Activated naive CD4-positive, alpha-beta T cell treated with anti-CD3 and anti-CD28 coated beads for 36 hours (primary cell): ENCODE measurements at places on chromosomes 1 and 21. TPM values are rescaled to one million over a fixed set of nuclear protein-coding genes. Genes with fewer than 3 reads are reported as not detected.

The RNPC3 gene
- total RNA-seq = 14.8 TPM

The RNU1-2 gene
- 1,341 TPM for total RNA-seq

The C8A gene
- not detected for total RNA-seq

The TDRD5 gene
- not detected for total RNA-seq

The CLDN17 gene
- not detected for total RNA-seq

The SPATA21 gene
- total RNA-seq = not detected

The CYP4Z1 gene
- not detected for total RNA-seq

The SIPA1L2 gene
- 2.1 TPM for total RNA-seq

The DLGAP3 gene
- 0.69 TPM for total RNA-seq

- peaks cover 16% of the 10 kb centered on the region for H3K36me3 ChIP-seq
- H3K4me1 ChIP-seq = peaks cover 71% of the 10 kb centered on the region
- DNase-seq = peak; percentile 71
- peak overlapping the region; percentile 10 for H3K4me3 ChIP-seq
- H3K27me3 ChIP-seq = no peaks in the 10 kb centered on the region
Observed at GRCh38 chr1:8396786-8397406, 79.0 kb downstream of the SLC45A1 start.

DNA sequence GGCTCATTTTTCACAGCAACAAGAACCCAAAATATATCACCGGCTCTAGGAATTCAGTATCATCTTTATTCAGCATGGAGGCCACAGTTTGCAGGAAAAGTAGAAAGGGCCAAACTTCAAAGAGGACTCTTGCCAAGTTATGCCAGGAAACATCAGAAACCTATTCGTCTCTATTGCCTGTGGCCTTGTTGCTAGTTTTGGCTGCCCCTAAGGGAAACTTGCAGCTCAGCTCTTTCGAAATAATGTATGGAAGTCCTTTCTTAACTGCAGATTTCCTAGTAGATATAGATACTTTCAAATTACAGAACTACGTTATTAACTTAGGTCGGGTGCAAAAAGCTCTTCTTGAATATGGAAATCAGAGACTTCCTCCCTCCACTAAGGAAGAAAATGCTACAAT, 4.2 kb upstream of the NENF start:
- no peak for DNase-seq
- no peaks in the 10 kb centered on the region for H3K27me3 ChIP-seq
- no peak overlapping the region for H3K27ac ChIP-seq
- peaks cover 17% of the 10 kb centered on the region for H3K4me1 ChIP-seq

DNA sequence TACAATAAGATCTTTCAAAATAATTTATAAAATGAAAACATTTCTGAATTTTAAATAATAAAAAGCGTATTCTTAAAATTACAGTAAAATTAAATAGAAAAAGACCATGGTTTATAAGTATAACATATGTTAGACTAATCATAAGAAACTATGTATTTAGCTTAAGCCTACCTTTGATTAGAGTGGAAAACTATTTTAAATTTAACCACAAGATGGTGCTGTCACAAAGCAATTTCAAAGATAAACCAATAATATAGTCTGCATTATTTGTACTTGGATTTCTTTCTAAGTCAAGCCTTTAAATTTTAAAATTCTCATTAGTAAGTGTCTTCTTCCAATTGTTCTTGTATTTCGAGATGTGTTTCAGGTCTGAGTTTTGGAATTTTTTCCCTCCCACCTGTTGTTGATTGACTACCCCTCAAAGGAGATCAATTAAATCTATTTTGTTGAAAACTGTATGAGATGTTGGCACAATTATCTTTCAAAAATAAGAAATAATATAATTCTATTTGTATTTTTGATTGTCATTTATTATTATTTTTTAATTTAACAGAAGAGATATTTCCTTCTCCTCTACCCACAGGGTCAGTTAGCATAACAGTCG, 459.8 kb downstream of the KCNT2 start:
- H3K4me3 ChIP-seq = no peak overlapping the region
- no peaks in the 10 kb centered on the region for H3K36me3 ChIP-seq
- no peaks in the 10 kb centered on the region for H3K4me1 ChIP-seq
- no peak for DNase-seq
- no peaks in the 10 kb centered on the region for H3K27me3 ChIP-seq

GRCh38 chr21:31078796-31079195, 40.5 kb upstream of the KRTAP19-8 start:
- DNase-seq = no peak
- no peak overlapping the region for H3K27ac ChIP-seq
- no peaks in the 10 kb centered on the region for H3K36me3 ChIP-seq
- H3K27me3 ChIP-seq = no peaks in the 10 kb centered on the region
- H3K4me1 ChIP-seq = no peaks in the 10 kb centered on the region
- H3K4me3 ChIP-seq = no peak overlapping the region

- no peaks in the 10 kb centered on the region for H3K4me1 ChIP-seq
- H3K36me3 ChIP-seq = no peaks in the 10 kb centered on the region
- H3K27me3 ChIP-seq = no peaks in the 10 kb centered on the region
- no peak overlapping the region for H3K27ac ChIP-seq
- DNase-seq = no peak
Observed at GRCh38 chr1:115492880-115493279, 148.9 kb upstream of the VANGL1 start.

GRCh38 chr1:240190881-240191401, 99.3 kb downstream of the FMN2 start:
- H3K4me1 ChIP-seq = peaks cover 2% of the 10 kb centered on the region
- no peak overlapping the region for H3K27ac ChIP-seq
- no peak overlapping the region for H3K4me3 ChIP-seq
- no peaks in the 10 kb centered on the region for H3K36me3 ChIP-seq
- peak; percentile 31 for DNase-seq
- peaks cover 18% of the 10 kb centered on the region for H3K27me3 ChIP-seq

GRCh38 chr1:110136911-110137310, 13.4 kb upstream of the SLC6A17 start:
- H3K4me1 ChIP-seq = peaks cover 10% of the 10 kb centered on the region
- H3K4me3 ChIP-seq = no peak overlapping the region
- DNase-seq = peak; percentile 62
- no peak overlapping the region for H3K27ac ChIP-seq
- H3K27me3 ChIP-seq = peaks cover 24% of the 10 kb centered on the region

DNA sequence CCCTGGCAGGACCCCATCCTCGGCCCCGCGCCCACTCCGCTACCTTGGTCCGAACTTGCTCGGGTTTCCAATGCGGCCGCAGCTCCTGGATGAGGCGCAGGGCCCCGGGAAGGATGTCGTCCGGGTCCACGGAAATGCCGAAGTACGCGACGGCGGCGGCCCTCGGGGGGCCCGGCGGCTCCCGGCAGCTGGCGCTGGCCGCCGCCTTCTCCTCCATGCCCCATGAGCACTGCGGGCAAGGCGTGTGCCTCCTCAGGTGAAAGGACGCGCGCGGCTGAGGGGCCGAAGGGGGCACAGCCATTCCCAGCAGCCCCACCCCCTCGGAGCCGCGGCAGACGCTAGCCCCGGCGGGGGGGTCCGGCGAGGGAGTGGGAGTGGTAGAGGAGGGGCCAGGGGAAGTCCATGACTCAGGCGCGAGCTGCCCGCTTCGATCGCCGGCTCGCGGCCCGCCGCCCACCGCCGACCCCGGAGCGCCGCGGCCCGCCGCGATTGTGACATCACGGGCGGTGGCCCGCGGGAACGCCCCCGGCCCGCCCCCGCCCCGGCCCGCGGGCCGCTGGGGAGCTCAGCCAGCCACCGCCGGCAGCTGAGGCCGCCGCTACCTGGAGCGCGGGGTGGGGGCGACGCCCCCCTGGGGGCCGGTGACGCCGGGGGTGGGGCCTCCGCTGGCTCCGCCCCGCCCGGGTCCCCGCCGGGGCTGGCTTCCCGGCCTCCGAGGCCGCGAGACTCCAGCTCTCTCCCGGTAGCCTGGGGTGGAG, at the start of gene ETNK2:
Gene ETNK2, minus strand, starts transcription at position 493 of the 758 bp plus-strand sequence. Its CDS starts 192 bp downstream, at position 301.
- H3K27ac ChIP-seq = no peak within 1 kb of the TSS
- H3K4me1 ChIP-seq = no peaks in the 10 kb centered on the region
- H3K4me3 ChIP-seq = peak within 1 kb of the TSS; percentile 66
- no peaks in the 10 kb centered on the region for H3K36me3 ChIP-seq
- peak; percentile 32 for DNase-seq

- DNase-seq = no peak
- no peak overlapping the region for H3K4me3 ChIP-seq
- H3K36me3 ChIP-seq = no peaks in the 10 kb centered on the region
- no peaks in the 10 kb centered on the region for H3K4me1 ChIP-seq
- H3K27me3 ChIP-seq = peaks cover 2% of the 10 kb centered on the region
Observed at GRCh38 chr1:78464449-78464891, 26.3 kb upstream of the PTGFR start.

DNA sequence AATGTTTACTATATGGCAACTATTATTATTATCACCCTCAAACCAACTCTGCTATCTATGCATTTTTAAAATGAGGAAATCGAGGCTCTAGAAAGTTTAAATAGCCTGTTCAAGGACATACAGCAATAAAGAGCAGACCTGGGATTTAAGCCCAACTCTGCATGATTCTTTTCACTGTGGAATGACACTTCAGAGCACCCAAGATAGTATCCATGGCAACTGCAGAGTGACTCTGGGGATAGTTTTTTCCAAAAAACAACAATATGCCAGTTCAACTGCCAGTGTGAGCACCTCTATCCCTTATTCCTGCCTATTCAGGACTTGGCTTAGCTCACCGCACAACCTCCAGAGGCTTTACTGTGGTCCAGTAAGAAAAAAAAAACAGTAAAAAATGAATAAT, 293.9 kb downstream of the BRINP2 start:
- peak overlapping the region; percentile 9 for H3K27ac ChIP-seq
- no peaks in the 10 kb centered on the region for H3K36me3 ChIP-seq
- no peak for DNase-seq
- H3K4me3 ChIP-seq = no peak overlapping the region
- H3K4me1 ChIP-seq = no peaks in the 10 kb centered on the region

DNA sequence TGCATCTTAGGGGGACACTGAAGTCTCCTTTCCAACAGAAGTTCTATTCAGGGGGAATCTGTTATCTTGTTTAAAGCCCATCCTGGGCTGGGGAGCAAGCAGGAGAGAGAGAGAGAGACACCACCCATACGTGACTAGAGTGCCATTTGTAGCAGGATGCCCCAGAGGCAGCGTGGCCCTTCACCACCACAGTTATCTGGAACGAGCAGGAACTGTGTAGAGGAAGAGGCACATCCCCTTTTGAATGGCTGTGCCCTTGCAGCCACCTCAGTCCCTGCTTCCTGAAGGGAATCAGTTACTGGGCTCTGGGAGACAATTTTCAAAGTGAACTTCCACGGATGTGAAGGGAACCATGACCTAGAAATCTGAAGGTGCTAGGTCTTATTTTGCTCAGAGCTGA, 19.4 kb upstream of the LAMTOR5 start:
- peaks cover 4% of the 10 kb centered on the region for H3K27me3 ChIP-seq
- H3K4me1 ChIP-seq = no peaks in the 10 kb centered on the region
- H3K4me3 ChIP-seq = no peak overlapping the region
- no peak overlapping the region for H3K27ac ChIP-seq
- H3K36me3 ChIP-seq = no peaks in the 10 kb centered on the region

DNA sequence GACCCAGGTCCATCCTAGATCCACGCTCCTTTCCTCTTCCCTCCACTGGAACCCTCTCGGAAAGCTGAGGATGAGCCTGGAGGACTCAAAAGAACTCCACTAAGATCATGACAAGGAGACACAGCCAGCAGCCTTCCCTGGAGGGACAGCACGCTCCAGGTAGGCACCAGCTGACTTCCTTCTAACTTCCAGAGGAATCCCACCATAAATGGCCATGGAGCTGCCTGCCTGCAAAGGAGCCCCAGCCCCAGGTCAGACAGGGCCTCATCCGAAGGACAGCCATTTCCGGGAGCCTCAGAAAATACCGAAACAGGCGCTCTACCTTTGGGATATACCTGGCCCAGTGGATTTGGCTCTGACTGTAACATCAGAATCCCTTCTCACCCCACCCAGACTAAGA, 4.1 kb downstream of the SH3BP5L start:
- peaks cover 20% of the 10 kb centered on the region for H3K36me3 ChIP-seq
- no peak for DNase-seq
- no peak overlapping the region for H3K4me3 ChIP-seq
- H3K27me3 ChIP-seq = no peaks in the 10 kb centered on the region
- H3K27ac ChIP-seq = no peak overlapping the region

GRCh38 chr1:90012300-90012699, 17.4 kb downstream of the ZNF326 start:
- no peak for DNase-seq
- no peaks in the 10 kb centered on the region for H3K4me1 ChIP-seq
- no peaks in the 10 kb centered on the region for H3K27me3 ChIP-seq
- no peak overlapping the region for H3K4me3 ChIP-seq
- H3K36me3 ChIP-seq = peaks cover 44% of the 10 kb centered on the region
- no peak overlapping the region for H3K27ac ChIP-seq

GRCh38 chr1:201399352-201400126, 415 bp upstream of the LAD1 start:
- H3K4me3 ChIP-seq = no peak overlapping the region

DNA sequence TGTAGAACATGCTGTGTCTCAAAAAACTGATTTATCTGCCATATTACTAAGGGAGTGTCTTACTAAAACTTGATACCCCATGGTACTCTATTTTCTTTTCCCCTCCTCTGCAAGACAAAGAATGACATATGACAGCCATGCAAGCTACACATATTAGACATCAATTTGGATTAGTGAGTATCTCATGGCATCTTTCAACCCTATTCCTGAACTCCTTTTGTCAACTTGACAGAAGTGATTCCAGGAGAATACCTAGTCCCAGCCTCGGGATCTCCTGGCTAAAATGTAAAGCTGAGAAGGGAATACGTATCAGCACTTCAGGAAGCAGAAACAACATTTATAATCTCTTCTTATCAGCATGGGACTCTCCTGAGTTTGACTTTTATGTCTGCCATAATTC, 43.7 kb downstream of the ADGRL2 start:
- H3K27me3 ChIP-seq = no peaks in the 10 kb centered on the region
- no peak overlapping the region for H3K4me3 ChIP-seq
- no peak for DNase-seq
- H3K27ac ChIP-seq = no peak overlapping the region

DNA sequence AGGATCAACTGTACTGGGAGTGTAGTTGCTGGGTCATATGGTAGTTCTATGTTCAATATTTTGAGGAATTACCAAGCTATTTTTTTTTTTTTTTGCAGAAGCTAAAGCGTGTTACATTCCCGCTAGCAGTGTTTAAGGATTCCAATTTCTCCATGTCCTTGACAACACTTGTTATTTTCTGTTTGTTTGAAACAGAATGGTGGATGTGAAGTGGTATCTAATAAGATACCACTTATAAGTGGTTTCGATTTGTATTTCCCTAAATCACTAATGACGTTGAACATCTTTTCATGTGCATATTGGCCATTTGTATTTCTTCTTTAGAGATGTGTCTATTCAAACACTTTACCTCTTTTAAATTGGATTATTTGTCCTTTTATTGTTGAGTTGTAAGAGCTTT, 112.2 kb downstream of the DISP1 start:
- no peaks in the 10 kb centered on the region for H3K36me3 ChIP-seq
- no peak overlapping the region for H3K4me3 ChIP-seq
- no peak overlapping the region for H3K27ac ChIP-seq
- no peak for DNase-seq
- H3K4me1 ChIP-seq = no peaks in the 10 kb centered on the region
- no peaks in the 10 kb centered on the region for H3K27me3 ChIP-seq

GRCh38 chr1:203649999-203650836, 23.6 kb downstream of the ATP2B4 start:
- peak overlapping the region; percentile 46 for H3K27ac ChIP-seq
- peak overlapping the region; percentile 62 for H3K4me3 ChIP-seq
- peak; percentile 76 for DNase-seq
- peaks cover 67% of the 10 kb centered on the region for H3K4me1 ChIP-seq
- H3K36me3 ChIP-seq = no peaks in the 10 kb centered on the region
- no peaks in the 10 kb centered on the region for H3K27me3 ChIP-seq
